NCI-H1417 (cell line): ENCODE measurements at places on chromosomes 3 and 15.

DNA sequence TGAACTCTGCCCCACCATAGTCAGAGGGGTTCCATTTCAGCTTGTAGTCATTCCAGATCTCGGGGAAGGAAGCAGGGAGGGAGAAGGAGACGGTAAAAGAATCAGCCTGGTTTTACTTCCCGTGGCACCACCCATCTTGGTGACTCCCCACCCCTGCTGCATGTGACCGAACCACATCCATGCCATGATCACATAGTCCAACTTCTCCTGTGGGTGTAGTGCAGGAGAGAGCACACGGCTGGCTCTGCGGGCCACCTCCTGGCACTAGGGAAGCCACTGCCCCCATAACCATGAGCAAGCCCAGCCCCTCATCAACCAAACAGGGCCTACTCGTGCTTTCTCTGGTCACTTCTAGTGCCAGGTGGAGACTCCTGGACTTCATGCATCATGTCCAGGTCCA lies 3.7 kb downstream of the CHRNA3 start:
- no peak for DNase-seq

DNA sequence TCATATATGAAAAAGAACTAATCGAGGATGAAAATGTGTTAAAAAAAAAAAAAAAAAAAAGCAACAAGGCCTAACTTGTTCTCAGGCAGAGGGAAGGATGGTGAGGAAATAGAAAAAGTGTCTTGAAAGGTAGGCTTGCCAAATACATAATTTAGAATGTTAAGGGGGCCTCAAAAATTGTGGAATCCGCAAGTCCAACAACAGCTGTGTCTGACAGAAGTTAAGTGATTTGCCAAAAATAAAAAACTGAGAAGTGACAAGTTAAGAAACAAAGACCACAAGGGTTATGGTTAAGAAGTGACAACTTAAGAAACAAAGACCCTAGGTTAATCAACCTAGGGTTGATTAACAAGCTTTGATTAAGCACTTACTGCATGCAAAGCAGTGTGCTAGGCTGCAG lies 110.6 kb downstream of the P2RY1 start:
- no peak for DNase-seq

DNA sequence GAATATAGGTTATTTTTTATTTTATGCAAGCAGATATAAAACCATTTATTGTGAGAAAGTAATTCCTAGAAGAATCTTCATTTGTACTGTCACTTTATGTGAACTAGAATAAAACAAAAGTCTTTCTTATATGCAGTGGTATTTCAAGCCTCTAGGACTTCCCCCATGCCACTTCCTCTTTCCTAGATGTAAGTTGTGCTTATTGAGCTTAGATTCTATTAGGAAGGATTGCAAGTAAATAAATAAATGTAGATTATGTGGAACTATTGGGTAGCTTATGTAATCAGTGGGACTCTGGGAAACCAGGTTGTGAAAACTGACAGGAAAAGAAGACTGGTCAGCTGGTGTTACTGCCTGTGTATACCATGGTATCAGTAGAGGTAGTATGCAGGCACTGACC lies 169.7 kb downstream of the RSRC1 start:
- DNase-seq: no peak

GRCh38 chr3:155086051-155086450 lies 5.9 kb downstream of the MME start:
- DNase-seq: no peak

- DNase-seq: no peak
These were observed 3.6 kb upstream of the BAHD1 start for GRCh38 chr15:40436892-40437751.

DNA sequence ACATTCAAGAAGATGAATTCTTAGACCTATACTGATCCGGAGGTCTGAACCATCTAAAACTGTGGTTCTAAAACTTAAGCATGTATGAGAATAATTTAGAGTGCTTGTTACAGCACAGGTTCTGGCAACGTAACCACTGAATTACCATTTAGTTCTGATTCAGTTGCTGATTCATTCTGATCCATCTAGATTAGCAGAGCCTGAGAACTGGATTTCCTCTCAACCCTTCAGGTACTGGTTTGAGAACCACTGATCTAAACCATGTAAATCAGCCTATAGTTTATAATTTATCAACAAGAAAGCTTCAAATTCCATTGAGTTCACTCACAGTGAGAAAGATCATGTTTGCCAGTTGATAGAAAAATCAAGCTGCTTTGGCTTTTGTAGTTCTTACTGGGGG lies 1001.1 kb upstream of the EPHA6 start:
- no peak for DNase-seq

DNA sequence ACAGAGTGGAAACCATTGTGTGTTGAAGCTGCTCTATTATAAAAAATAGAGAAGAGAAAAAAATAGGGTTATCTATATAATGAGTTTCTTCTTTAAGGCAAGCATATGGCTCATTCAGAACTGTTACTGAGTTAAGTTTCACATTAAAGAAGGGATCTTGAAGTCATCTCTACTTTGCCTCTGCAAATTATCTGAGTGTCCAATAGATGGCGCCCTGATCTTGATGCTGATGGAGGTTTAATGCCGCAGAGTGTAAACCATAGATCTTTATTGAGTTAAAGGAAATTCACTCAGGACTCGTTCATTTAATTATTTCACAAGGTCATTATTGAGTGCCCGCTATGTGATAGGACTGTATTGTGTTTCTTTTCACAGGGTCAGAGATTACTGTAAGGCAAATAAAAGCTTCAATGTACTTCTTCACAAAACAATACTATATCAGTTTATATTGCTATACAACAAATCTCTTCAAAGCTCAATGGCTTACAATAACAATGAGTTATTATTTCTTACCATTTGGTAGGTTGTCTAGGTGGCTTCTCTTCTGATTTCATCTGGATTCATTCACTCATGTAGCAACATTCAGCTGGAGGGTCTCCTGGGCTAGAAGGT lies 171.4 kb downstream of the NSUN3 start:
- DNase-seq: no peak

DNA sequence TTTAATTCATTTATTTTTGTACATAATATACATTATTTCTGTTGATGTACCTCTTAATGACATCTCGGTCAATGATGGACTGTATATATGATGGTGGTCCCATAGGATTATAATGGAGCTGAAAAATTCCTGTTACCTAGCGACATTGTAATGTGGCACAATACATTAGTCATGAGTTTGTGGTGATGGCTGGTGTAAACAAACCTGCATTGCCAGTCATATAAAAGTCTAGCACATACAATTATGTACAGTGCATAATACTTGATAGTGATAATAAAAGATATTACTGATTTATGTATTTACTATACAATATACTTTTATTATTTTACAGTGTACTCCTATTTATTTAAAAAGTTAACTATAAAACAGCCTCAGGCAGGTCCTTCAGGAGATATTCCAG lies 15.1 kb downstream of the TTC14 start:
- DNase-seq: no peak
